ENCODE measurements at places on chromosomes 3 and 15. TPM values are rescaled to one million over a fixed set of nuclear protein-coding genes. Genes with fewer than 3 reads are reported as not detected.

DNA sequence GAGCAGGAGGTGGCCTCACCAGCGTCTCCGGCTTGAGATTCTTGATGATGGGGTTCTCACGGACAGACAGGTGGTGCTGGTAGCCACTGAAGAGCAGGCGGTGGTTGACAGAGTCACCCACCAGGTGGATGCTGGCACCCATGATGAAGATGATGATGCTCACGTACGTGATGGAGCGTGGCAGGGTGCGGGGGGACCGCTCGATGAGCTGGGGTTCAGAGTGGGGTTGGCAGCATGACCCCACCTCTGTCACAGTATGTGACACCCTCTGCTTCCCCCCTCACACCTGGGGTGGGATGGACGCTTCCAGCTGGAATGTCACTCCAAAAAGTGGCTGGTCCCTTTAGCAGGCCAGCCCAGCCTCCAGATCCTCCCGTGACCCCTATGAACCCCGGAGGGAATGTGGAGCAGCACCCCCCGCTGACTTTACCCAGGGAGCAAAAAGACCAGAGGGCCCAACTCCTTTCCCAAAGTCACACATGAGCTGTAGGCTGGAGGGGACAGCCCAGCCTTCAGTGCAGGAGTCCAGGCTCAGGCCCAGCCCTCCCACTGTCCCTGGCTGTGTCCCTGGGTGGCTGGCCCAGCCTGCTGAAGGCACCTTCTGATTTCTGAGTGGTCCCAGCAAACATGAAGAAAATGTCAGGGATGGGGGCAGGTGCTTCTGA, 6.7 kb upstream of the CALML4 start:
- no peak overlapping the region for H3K4me3 ChIP-seq
- no peaks in the 10 kb centered on the region for H3K27me3 ChIP-seq
- H3K27ac ChIP-seq: no peak overlapping the region
- peaks cover 19% of the 10 kb centered on the region for H3K4me1 ChIP-seq
- no peak for DNase-seq

DNA sequence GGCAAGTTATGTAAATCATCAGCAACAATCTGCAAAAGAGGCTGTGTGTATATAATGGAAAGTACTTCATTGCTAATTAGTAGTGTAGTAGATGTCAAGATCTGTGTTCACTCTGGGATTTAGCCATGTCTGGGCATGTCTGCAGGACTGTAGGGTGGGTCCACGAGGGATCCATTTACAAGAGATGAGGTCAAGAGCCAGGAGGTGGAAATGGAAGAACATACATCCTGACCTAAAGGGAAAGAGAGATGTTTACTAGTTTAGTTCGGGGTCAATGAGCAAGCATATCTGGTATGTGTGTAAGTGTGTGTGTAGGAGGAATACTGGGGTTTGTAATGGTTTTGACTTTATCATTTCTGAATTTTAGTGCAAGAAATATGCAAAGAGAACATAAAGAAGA, 171.5 kb upstream of the NANOGP8 start:
- no peaks in the 10 kb centered on the region for H3K36me3 ChIP-seq
- no peak for DNase-seq
- H3K27ac ChIP-seq: no peak overlapping the region
- no peaks in the 10 kb centered on the region for H3K4me1 ChIP-seq
- no peaks in the 10 kb centered on the region for H3K27me3 ChIP-seq

- no peaks in the 10 kb centered on the region for H3K27me3 ChIP-seq
- H3K36me3 ChIP-seq: no peaks in the 10 kb centered on the region
- no peaks in the 10 kb centered on the region for H3K4me1 ChIP-seq
- no peak overlapping the region for H3K4me3 ChIP-seq
- DNase-seq: no peak
These were observed 36.7 kb upstream of the ZNF710 start for GRCh38 chr15:89964232-89964954.

GRCh38 chr15:29968895-29969561, 113.7 kb upstream of the GOLGA8J start:
- H3K4me3 ChIP-seq: no peak overlapping the region
- H3K4me1 ChIP-seq: peaks cover 2% of the 10 kb centered on the region
- H3K27me3 ChIP-seq: peaks cover 45% of the 10 kb centered on the region
- no peaks in the 10 kb centered on the region for H3K36me3 ChIP-seq

GRCh38 chr3:189950258-189950657, 170.4 kb downstream of the P3H2 start:
- H3K27me3 ChIP-seq: peaks cover 11% of the 10 kb centered on the region
- no peak overlapping the region for H3K27ac ChIP-seq
- H3K4me1 ChIP-seq: peaks cover 3% of the 10 kb centered on the region
- no peaks in the 10 kb centered on the region for H3K36me3 ChIP-seq
- no peak for DNase-seq

- no peak overlapping the region for H3K27ac ChIP-seq
- no peaks in the 10 kb centered on the region for H3K27me3 ChIP-seq
- no peaks in the 10 kb centered on the region for H3K4me1 ChIP-seq
- no peak overlapping the region for H3K4me3 ChIP-seq
- DNase-seq: no peak
These were observed 473.7 kb upstream of the LMCD1 start for GRCh38 chr3:8027954-8028353.

GRCh38 chr15:55820043-55820442, 77.1 kb upstream of the PRTG start:
- peaks cover 3% of the 10 kb centered on the region for H3K27me3 ChIP-seq
- H3K4me1 ChIP-seq: no peaks in the 10 kb centered on the region
- H3K27ac ChIP-seq: no peak overlapping the region
- no peak overlapping the region for H3K4me3 ChIP-seq
- no peaks in the 10 kb centered on the region for H3K36me3 ChIP-seq
- no peak for DNase-seq

DNA sequence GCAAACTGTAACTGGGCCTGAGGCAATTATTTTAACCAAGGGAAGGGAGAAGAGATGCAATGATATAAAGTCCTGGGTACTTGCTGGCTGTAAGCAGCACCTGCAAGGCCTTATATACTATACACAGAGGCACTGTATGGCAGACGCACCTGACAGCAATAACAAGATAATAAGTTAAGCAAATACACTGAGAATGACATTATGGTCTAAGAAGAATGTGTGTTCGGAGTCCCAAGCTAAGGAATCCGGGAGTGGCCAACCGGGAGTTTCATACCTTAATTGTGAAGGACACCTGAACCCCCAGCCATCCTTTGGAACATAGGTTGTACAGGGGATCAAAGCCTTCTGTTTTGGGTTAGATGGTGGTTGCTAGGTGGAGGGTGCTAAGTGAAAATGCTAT, 13.7 kb downstream of the FAM240A start:
- no peak for DNase-seq
- no peaks in the 10 kb centered on the region for H3K36me3 ChIP-seq
- H3K27me3 ChIP-seq: no peaks in the 10 kb centered on the region
- H3K4me3 ChIP-seq: no peak overlapping the region
- peaks cover 14% of the 10 kb centered on the region for H3K4me1 ChIP-seq
- no peak overlapping the region for H3K27ac ChIP-seq

DNA sequence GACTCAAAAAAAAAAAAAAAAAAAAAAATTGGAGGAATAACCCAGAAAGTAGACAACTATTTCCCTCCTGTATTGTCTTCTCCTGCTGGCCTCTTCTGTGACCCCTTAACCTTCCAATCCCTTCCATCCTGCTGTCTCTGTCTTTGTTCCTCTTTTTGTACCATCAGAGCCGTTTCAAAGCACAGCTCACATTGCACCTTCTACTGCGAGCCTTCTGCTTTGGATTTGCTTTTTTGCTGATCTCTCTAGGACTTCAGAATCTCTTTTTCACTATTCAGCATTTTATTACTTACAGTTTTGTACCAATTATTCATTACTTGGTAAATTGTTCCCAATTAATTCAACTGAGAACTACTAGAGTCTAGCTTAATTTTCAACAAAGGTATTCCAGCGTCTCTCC, 284.0 kb upstream of the TBL1XR1 start:
- no peak overlapping the region for H3K27ac ChIP-seq
- no peaks in the 10 kb centered on the region for H3K36me3 ChIP-seq
- H3K27me3 ChIP-seq: no peaks in the 10 kb centered on the region
- H3K4me1 ChIP-seq: no peaks in the 10 kb centered on the region
- no peak for DNase-seq

GRCh38 chr3:48077815-48078214, 61.6 kb upstream of the MAP4 start:
- H3K4me3 ChIP-seq: no peak overlapping the region
- H3K27ac ChIP-seq: no peak overlapping the region
- H3K27me3 ChIP-seq: no peaks in the 10 kb centered on the region
- peaks cover 4% of the 10 kb centered on the region for H3K36me3 ChIP-seq
- peaks cover 4% of the 10 kb centered on the region for H3K4me1 ChIP-seq

- H3K27ac ChIP-seq: no peak overlapping the region
- no peaks in the 10 kb centered on the region for H3K4me1 ChIP-seq
- H3K4me3 ChIP-seq: no peak overlapping the region
- no peak for DNase-seq
These were observed 9.1 kb upstream of the TMEM87A start for GRCh38 chr15:42282344-42282743.

GRCh38 chr3:113771993-113772392, 25.2 kb downstream of the ATP6V1A start:
- no peaks in the 10 kb centered on the region for H3K27me3 ChIP-seq
- H3K36me3 ChIP-seq: no peaks in the 10 kb centered on the region
- no peak for DNase-seq

The FETUB gene
- total RNA-seq: not detected

The ACSBG1 gene
- not detected for total RNA-seq

The CACNA2D3 gene
- not detected for total RNA-seq
